ENCODE measurements at places on chromosomes 6 and 20. TPM values are rescaled to one million over a fixed set of nuclear protein-coding genes. Genes with fewer than 3 reads are reported as not detected.

- no peaks in the 10 kb centered on the region for H3K4me1 ChIP-seq
- no peak for DNase-seq
- H3K36me3 ChIP-seq = no peaks in the 10 kb centered on the region
- no peak overlapping the region for H3K27ac ChIP-seq
- H3K27me3 ChIP-seq = no peaks in the 10 kb centered on the region
- no peak overlapping the region for H3K4me3 ChIP-seq
Observed at GRCh38 chr6:132210886-132211563, 190.2 kb downstream of the MOXD1 start.

DNA sequence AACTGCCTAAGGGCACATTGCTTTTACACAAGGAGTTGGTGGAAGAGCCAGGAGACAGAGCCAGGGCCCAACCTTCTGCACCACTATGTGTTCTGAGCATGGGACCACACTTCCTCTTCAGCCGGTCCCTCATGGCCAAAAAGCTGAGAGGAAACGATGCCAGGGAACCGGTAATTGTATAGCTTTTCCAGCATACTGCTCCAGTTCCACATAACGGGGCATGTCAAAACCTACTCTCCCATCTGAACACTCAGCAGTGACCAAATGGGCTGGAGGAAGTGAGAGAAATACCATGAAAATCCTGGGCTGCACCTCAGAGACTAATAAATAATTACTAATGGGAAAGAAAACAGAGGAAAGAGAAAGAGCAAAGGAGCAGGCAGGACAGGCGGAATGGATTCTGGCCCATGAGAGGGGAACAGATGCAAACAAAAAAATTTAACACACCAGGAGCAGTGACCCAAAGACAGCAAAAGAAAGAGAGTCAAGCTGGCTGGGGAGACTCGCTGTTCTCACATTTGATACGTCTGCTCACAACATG lies 52.0 kb upstream of the BMP2 start:
- no peaks in the 10 kb centered on the region for H3K4me1 ChIP-seq
- no peaks in the 10 kb centered on the region for H3K36me3 ChIP-seq
- no peaks in the 10 kb centered on the region for H3K27me3 ChIP-seq
- no peak for DNase-seq
- H3K27ac ChIP-seq = no peak overlapping the region

DNA sequence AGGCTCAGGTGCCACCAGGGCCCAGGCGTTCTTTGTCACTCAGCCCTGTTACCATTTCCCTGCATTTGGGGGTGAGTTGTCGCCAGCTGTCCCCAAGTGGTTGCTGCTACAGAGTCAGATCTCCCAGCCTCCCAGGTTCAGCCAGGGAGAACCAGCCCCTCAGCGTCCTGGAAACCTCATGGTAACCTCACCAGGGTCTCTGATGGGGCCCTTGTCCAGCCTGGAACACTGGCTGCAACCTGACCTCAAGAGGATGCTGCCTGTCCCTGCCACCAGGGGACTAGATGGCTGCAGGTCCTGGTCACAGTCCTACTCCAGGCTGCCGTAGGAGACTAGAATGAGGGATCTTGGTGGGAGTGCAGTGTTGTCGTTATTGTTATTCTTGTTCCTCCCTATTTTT lies 228.3 kb upstream of the PDE10A start:
- no peaks in the 10 kb centered on the region for H3K36me3 ChIP-seq
- H3K27ac ChIP-seq = no peak overlapping the region
- H3K4me3 ChIP-seq = no peak overlapping the region
- no peak for DNase-seq

DNA sequence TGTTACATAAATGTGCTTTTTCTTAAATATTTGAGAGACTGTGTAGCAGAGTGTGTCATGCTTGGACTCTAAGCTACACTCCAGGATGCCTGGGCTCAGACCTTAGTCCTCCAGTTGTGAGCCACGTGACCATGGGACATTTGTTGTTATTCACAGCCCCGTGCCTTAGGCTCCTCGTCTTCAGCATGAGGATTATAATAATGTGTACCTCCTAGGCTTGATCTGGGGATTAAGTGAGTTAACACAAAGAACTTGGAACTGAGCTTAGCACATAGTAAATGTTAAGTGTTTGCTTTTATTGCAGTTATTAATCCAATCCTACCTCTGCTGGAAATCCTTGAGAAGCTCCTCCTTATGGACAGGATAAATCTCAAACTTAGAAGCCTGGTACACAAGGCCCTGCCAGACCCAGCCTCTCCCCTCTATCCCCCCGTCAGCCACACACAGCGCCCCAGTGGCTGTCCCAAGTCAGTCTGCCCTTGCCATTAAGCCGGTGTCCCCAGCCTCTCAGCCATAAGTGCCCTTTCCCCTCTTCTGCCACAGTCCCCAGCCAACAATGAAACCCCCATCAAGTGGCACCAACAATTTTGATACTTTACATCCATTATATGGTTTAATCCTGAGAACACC lies 177.5 kb downstream of the TMEM242 start:
- H3K27me3 ChIP-seq = no peaks in the 10 kb centered on the region
- no peak overlapping the region for H3K4me3 ChIP-seq
- peaks cover 11% of the 10 kb centered on the region for H3K36me3 ChIP-seq
- H3K27ac ChIP-seq = no peak overlapping the region
- H3K4me1 ChIP-seq = peaks cover 11% of the 10 kb centered on the region

DNA sequence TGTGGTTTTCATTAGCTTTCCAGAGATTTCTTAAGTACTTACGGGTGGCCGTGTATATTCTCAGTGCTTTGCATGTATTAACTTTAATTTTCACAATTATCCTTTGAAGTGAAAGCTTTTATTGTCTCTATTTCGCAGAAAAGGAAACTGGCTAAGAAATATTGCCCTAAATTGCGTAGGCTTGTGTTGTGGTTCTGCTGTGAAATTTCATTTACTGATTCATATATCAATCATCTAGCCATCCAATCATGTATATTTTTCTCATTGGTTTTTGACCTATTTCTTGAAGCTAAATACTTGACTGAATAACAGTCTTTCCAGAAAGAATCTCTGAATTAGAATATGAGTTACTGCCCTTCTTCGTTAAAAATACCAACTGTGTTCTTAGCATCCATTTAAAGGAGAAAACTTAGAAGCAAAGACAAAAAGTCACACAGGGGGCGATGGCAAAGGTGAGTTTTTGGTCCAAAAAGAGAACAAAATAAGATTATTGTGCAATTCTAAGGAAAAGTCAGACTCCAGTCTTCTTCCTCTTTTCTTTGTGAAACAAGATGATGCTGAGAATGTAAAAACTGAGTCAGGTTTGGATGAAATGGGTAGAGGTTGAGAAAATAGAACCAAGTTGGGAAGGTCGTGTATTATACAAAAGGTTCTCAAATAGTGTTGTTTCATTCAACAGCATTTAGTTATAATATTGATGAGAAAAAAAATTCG lies 1.4 kb downstream of the CYB5R4 start:
- no peaks in the 10 kb centered on the region for H3K27me3 ChIP-seq
- H3K4me1 ChIP-seq = peaks cover 22% of the 10 kb centered on the region
- peak overlapping the region; percentile 87 for H3K4me3 ChIP-seq
- peaks cover 6% of the 10 kb centered on the region for H3K36me3 ChIP-seq

DNA sequence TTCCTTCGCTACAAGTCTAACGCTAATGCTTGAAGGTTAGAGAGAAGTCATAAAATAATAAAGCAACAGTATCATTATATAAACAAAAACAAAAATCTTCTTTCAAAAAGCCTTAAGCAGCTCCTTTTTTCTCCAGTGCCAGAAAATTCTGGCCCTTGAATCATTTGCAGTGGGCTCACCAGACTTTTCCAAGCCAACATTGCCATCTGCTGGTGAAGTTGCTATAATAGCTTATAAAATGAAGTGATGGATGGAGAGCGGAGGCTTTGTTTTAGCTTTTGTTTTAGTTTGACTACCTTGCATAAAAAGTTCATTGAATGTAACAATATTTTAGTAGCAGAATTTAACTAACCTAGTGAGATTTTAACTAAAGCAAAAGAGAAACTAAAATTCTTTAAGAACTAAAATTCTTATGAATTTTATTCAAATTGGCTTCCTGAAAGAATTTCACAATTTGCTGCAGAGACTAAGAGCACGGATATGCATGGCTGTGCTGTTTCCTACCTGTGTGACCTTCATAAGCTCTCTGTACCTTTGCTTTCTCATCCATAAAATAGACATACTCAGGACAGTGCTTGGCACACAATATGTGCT lies 44.8 kb upstream of the SLC2A12 start:
- no peaks in the 10 kb centered on the region for H3K4me1 ChIP-seq
- no peak overlapping the region for H3K4me3 ChIP-seq
- no peaks in the 10 kb centered on the region for H3K27me3 ChIP-seq
- peak; percentile 56 for DNase-seq
- H3K27ac ChIP-seq = no peak overlapping the region

DNA sequence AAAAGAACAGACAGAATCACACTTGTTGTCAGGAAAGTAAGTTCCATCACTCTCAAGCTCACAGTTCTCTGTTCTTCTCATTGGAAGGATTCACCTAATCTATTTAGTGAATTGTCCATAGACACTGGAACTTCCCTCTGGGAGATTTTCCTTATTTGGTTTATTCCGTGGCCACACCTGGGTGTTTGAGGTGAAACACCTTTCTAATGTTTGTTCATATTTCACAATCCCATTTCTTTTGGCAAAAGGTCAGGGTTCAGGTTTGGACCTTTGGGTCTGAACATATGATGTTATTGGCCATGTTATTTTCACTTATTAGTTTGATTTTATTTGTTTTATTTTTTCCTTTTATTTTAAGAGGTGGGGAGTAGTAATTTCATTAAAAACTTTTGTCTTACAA lies 4.0 kb downstream of the MAS1L start:
- no peak overlapping the region for H3K4me3 ChIP-seq
- no peaks in the 10 kb centered on the region for H3K4me1 ChIP-seq
- no peak for DNase-seq
- no peak overlapping the region for H3K27ac ChIP-seq

GRCh38 chr6:125867483-125867942 lies 76.8 kb downstream of the NCOA7 start:
- H3K4me3 ChIP-seq = no peak overlapping the region
- no peaks in the 10 kb centered on the region for H3K27me3 ChIP-seq
- no peaks in the 10 kb centered on the region for H3K4me1 ChIP-seq

DNA sequence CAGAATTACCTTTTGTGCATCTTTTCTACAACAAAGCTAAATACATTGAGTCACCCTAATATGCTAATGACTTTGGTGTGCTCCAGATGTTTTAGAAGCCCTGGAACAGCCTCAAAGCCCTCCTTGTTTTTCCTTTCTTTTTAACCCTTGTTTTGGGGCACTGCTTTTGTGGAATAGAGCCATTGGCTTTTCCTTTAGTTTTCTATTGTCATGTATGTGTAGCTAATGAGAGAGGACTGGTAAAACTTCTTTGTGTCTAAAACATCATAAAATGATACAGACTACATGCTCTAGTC lies 158.8 kb downstream of the JARID2 start:
- no peak overlapping the region for H3K27ac ChIP-seq
- H3K27me3 ChIP-seq = no peaks in the 10 kb centered on the region
- H3K4me3 ChIP-seq = no peak overlapping the region
- DNase-seq = no peak
- no peaks in the 10 kb centered on the region for H3K36me3 ChIP-seq

GRCh38 chr6:53704700-53705099 lies 39.1 kb upstream of the KLHL31 start:
- no peaks in the 10 kb centered on the region for H3K4me1 ChIP-seq
- no peak for DNase-seq
- no peak overlapping the region for H3K4me3 ChIP-seq
- H3K27me3 ChIP-seq = no peaks in the 10 kb centered on the region

GRCh38 chr6:144582939-144583613 lies 297.9 kb downstream of the UTRN start:
- H3K4me3 ChIP-seq = peak overlapping the region; percentile 36
- peaks cover 27% of the 10 kb centered on the region for H3K4me1 ChIP-seq
- peaks cover 19% of the 10 kb centered on the region for H3K36me3 ChIP-seq
- peak; percentile 57 for DNase-seq
- H3K27me3 ChIP-seq = no peaks in the 10 kb centered on the region

GRCh38 chr6:109892451-109893435 lies 85.4 kb upstream of the GPR6 start:
- DNase-seq = no peak
- no peaks in the 10 kb centered on the region for H3K36me3 ChIP-seq
- no peaks in the 10 kb centered on the region for H3K27me3 ChIP-seq
- H3K4me1 ChIP-seq = no peaks in the 10 kb centered on the region

GRCh38 chr6:130296854-130297253 lies 69.0 kb upstream of the TMEM200A start:
- H3K4me1 ChIP-seq = no peaks in the 10 kb centered on the region
- no peak overlapping the region for H3K27ac ChIP-seq
- H3K27me3 ChIP-seq = no peaks in the 10 kb centered on the region
- H3K4me3 ChIP-seq = no peak overlapping the region
- no peaks in the 10 kb centered on the region for H3K36me3 ChIP-seq

DNA sequence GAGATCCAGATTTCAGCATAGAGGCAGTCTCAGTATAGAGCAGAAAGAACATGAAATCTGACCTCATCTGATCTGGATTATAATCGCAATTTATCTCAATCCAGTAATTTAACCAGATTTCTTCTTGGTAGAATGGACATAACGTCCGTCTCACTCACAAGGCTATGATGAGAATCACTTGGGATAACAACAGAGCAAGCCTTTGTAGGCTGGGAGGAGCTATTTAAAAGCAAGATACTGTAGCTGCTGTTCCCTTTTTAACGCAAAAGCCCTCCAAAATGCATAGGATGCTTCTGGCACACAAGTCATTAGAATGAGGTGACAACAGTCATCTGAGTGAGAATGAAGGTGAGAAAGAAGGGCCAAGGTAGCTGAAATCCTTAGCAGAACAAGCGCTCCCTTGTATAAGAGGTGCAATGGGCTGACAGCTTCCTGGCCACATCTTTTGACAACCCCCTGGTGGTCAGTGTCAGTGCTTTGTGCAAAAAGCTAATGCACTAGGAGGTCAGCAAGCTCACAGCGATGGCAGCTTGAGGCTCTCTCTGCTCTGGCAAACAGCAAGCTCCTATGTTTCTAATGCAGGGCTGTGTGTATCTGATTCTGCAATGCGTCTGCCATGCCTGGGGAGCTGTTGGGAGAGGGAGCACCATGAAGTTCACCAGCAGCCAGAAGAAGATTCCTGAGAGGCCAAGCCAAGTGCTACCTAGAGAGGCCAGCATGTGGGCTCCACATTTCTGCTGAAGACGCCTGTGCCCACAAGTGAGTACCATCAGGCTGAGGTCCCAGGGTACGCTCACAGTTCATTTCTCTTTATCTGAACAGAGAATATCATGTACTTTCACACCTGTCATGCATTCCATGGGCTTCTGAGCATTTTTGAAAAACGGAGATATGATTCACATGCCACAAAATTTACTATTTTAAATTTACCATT lies 16.2 kb downstream of the METTL24 start:
- no peak overlapping the region for H3K4me3 ChIP-seq
- no peak overlapping the region for H3K27ac ChIP-seq
- H3K4me1 ChIP-seq = no peaks in the 10 kb centered on the region

GRCh38 chr6:142542704-142543233 lies 241.0 kb downstream of the ADGRG6 start:
- DNase-seq = no peak
- no peaks in the 10 kb centered on the region for H3K4me1 ChIP-seq
- no peaks in the 10 kb centered on the region for H3K27me3 ChIP-seq

- no peak overlapping the region for H3K4me3 ChIP-seq
- no peaks in the 10 kb centered on the region for H3K27me3 ChIP-seq
- peaks cover 6% of the 10 kb centered on the region for H3K4me1 ChIP-seq
Observed at GRCh38 chr6:109079981-109080380, 14.7 kb downstream of the SESN1 start.

Gene SGK2
- not detected for polyA plus RNA-seq

Gene ENPP1
- polyA plus RNA-seq = not detected

Gene RPL7L1
- 82.2 TPM for polyA plus RNA-seq

Gene KCNG1
- not detected for polyA plus RNA-seq

Gene NHSL1
- polyA plus RNA-seq = not detected

Gene PROCR
- 3.6 TPM for polyA plus RNA-seq

Gene CCN6
- polyA plus RNA-seq = 0.09 TPM

Gene OPN5
- polyA plus RNA-seq = not detected

Gene TMEM151B
- not detected for polyA plus RNA-seq
